EH (cell line): ENCODE measurements at places on chromosomes 6 and 20.

DNA sequence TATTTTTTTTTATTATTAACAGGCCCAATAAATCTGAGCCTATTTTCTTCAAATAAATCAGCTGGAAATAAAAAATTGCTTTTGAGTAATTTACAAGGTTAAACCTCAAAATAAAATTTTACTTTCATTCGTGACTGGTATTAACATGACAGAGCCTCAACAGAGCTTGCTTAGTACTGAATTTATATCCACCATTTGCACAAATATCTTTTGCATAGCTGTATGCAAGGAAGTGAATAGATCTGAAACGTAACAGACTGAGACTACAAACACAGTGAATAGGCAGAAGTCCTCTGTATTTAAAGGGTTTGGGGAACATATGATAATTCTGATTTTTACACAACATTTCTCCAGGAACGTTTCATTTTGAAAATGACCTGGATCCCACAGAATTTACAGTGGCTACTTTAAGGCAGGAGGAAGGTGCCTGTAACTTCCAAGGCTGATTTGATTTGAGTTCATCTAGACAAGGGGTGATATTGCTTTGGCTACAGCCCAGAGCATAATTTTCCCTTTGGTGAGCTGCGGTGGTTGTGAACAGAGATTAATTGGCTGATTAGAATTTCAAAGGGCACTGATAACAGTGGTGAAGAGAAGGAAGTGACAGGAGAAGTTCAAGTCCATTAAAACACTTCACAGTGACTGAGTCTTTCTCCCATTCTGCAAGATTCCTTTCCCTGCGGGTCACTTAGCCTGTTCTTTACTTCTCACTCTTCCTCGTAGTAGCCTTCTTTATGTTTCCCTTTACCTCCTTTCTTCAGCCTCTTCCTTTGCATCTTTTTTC is 121.2 kb upstream of the SASH1 start:
- DNase-seq = peak; percentile 53

DNA sequence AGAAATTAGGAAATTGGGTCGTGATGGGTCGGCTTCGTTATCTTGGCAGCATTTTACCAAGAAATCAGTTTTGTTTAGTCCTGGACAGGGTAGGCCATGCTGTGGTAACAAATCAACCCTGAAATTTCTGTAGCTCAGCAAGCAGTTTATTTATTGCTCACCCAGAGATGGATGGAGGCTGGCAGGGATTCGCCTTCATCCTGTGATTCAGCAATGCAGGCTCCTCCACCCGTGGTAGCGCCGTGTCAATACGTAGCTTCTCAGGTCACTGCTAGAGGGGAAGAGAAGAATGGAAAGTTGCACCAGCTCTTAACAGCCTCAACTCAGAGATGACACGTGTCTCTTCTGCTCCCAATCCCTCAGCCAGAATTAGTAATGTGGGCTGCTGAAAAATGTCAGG is 157.0 kb upstream of the SGK1 start:
- DNase-seq = no peak

DNA sequence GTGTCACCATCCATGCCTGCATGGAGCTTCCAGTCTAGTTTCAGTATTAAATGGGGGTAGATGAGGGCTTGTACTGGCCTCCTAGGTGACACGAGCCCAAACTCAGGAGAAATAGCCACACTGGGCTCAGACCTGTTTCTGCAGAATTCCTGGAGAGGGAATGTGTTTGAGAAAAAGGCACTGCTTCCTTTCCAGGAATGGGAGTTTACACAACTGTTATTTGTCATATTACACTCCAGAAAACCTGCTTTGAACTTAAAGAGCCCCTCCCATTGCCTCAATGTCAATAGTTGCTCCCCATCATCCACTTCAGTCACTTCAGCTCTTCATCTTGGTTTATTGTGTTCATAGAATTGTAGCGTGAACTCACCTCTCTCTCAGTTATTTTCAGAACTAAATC is 151.5 kb downstream of the CFAP61 start:
- DNase-seq = no peak

DNA sequence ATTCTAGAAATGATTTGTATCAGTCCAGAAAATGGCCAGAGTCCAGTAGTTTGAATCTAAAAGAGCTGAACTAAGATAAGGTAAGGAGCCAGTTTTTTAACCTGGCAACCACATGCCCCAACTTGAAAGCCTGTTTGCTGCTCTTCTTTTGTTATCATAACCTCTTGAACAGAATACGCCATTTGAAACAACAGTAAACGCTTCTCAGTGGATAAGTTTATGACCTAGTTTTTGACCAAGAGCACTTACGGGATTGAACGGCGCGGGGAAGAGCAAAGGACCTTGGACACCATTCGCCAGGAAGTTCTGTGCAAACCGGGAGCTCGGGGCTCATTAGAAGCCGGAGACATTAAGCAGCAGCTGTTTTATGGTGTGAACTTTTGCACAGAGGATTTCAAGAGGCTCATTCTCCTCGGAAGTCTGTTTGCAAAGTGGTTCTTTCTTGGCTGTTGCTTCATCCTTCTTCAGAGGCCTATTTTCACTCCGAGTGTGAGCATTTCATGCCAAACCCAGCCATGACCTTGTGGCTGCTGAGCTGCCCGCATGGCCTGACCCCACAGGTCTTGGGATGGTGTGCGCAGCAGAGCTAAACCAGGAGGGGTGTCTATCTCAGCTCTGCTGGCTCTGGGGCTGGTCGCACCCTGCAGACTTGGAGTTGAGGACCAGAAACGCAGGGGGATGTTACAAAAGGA is 215.1 kb downstream of the SOX4 start:
- no peak for DNase-seq

- DNase-seq = no peak
Measured at GRCh38 chr20:37435607-37436006, 85.4 kb upstream of the NNAT start.

DNA sequence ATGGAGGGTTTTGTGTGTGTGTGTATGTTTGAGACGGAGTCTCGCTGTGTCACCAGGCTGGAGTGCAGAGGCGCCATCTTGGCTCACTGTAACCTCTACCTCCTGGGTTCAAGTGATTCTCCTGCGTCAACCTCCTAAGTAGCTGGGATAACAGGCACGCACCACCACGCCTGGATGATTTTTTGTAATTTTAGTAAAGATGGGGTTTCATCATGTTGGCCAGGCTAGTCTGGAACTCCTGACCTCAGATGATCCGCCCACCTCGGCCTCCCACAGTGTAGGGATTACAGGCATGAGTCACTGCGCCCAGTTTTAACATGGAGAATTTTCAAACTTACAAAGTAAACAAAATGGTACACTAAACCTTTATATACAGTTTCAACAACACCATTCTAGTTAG is 22.8 kb downstream of the AMD1 start:
- DNase-seq = no peak

DNA sequence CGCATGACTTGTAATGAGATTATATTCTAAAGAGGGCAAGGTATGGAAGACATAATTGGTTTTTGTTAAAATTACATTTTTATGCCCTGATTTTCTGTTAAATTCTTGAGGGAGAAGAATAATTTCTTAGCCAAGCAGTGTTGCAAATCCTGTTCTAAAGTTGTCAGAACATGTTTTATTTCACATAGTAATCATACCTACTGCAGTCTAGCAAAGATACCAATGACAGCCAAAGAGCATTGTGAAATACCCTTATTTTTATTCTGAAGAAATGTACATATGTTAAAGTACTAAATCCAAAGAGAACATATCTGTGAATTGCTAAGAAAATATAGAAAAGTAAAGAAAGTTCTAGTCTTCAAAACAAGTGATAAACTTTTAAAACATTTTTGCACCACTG is 39.6 kb upstream of the SMIM8 start:
- DNase-seq = no peak

DNA sequence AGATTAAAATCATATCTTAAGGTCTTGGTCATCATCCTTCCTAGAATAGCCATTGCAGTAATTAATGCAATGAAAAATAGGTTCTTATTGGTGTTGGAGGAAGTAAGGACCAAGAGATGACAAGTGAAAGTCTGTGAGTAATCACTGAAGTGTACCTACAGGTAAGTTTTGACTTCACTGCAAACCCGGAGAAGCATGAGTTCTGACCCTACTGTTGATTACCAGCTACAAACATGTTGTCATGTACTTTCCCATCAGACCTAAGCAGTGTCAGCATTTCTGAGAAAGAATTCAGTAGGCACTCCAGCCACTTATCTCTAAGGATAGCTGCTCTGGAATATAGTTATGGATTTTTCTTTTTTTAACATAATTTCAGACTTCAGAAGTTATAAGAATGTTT is 280.9 kb downstream of the ZFAND3 start:
- DNase-seq = no peak
